B cell (primary cell): ENCODE measurements at places on chromosomes 5 and 9. TPM values are rescaled to one million over a fixed set of nuclear protein-coding genes. Genes with fewer than 3 reads are reported as not detected.

- no peak for DNase-seq
- H3K36me3 ChIP-seq, result no peaks in the 10 kb centered on the region
- no peaks in the 10 kb centered on the region for H3K27me3 ChIP-seq
- no peaks in the 10 kb centered on the region for H3K4me1 ChIP-seq
Observed at GRCh38 chr9:98986866-98987651, 43.4 kb downstream of the COL15A1 start.

GRCh38 chr9:88197781-88198340 is 59.6 kb upstream of the SPATA31C2 start:
- DNase-seq, result no peak
- H3K27me3 ChIP-seq, result no peaks in the 10 kb centered on the region
- no peak overlapping the region for H3K27ac ChIP-seq
- no peaks in the 10 kb centered on the region for H3K36me3 ChIP-seq

- no peaks in the 10 kb centered on the region for H3K36me3 ChIP-seq
- H3K4me1 ChIP-seq, result no peaks in the 10 kb centered on the region
- no peak for DNase-seq
- H3K27me3 ChIP-seq, result no peaks in the 10 kb centered on the region
- no peak overlapping the region for H3K4me3 ChIP-seq
Observed at GRCh38 chr5:5017827-5018577, 122.1 kb upstream of the ADAMTS16 start.

GRCh38 chr5:74948031-74948546 is 81.9 kb upstream of the FAM169A start:
- H3K4me1 ChIP-seq, result no peaks in the 10 kb centered on the region
- H3K27ac ChIP-seq, result no peak overlapping the region
- H3K4me3 ChIP-seq, result no peak overlapping the region
- H3K27me3 ChIP-seq, result peaks cover 2% of the 10 kb centered on the region
- DNase-seq, result no peak

DNLZ gene
- polyA plus RNA-seq, result 39.9 and 42.0 TPM in 2 replicates

ROPN1L gene
- polyA plus RNA-seq, result not detected in 2 replicates

BARHL1 gene
- polyA plus RNA-seq, result not detected in 2 replicates

DCTN3 gene
- polyA plus RNA-seq, result 56.4 and 75.0 TPM in 2 replicates
